ENCODE measurements at places on chromosomes 12 and 14. TPM values are rescaled to one million over a fixed set of nuclear protein-coding genes. Genes with fewer than 3 reads are reported as not detected.

The TDRD9 gene
- total RNA-seq: 0.73 TPM

The METTL1 gene
- 8.1 TPM for total RNA-seq

The RECQL gene
- total RNA-seq: 79.0 TPM

The GPR137C gene
- 0.59 TPM for total RNA-seq

The CISTR gene
- not detected for total RNA-seq

The RHOJ gene
- 1.1 TPM for total RNA-seq

The SRRM4 gene
- total RNA-seq: not detected

The IL31 gene
- total RNA-seq: not detected

The BCL11B gene
- 0.37 TPM for total RNA-seq

The PDE3A gene
- total RNA-seq: 0.39 TPM

The KRT5 gene
- 0.20 TPM for total RNA-seq

The VIPAS39 gene
- 30.5 TPM for total RNA-seq

The SPRYD3 gene
- total RNA-seq: 26.8 TPM

The NCOR2 gene
- 18.7 TPM for total RNA-seq

Measured in subcutaneous preadipocyte (primary cell).